ENCODE measurements at places on chromosomes 4 and X. TPM values are rescaled to one million over a fixed set of nuclear protein-coding genes. Genes with fewer than 3 reads are reported as not detected.

- DNase-seq = no peak
Observed at GRCh38 chr4:102302762-102303161, 42.5 kb downstream of the SLC39A8 start.

GRCh38 chrX:46572340-46572936 is 1.1 kb upstream of the CHST7 start:
- DNase-seq = no peak

DNA sequence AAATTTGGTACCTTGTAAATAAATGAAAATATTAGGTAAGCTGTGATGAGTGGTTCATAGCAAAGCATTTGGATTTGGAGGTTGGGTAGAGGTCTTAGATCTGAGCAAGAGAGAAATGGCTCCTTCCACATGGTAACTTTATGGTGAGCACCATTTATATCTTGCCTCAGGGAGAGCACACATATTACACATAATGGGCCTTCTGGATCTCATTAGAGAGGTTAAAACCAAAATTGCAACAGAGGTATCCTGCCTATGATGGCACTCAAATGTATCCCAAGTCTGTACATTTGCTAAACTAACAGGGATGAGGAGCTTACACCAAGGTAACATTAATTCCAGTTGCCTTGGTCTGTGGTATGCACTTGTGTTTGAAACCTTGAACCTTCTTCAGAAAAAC is 87.1 kb upstream of the PUDP start:
- DNase-seq = no peak

GRCh38 chr4:22787753-22788375 is 95.1 kb downstream of the GBA3 start:
- DNase-seq = no peak

- no peak for DNase-seq
Observed at GRCh38 chr4:39922399-39922798, 55.3 kb downstream of the PDS5A start.

GRCh38 chrX:38968344-38969216 is 167.3 kb downstream of the MID1IP1 start:
- DNase-seq = no peak

- DNase-seq = no peak
Observed at GRCh38 chrX:2781698-2782097, 29.9 kb downstream of the XG start.

GRCh38 chr4:81963015-81963762 is 410.6 kb downstream of the HNRNPD start:
- DNase-seq = no peak

- no peak for DNase-seq
Observed at GRCh38 chrX:107448998-107449835, at the start of gene FRMPD3. TSS of gene FRMPD3 (plus strand) at chrX:107449652. CDS start at chrX:107526589, 76,937 bp downstream.

DNA sequence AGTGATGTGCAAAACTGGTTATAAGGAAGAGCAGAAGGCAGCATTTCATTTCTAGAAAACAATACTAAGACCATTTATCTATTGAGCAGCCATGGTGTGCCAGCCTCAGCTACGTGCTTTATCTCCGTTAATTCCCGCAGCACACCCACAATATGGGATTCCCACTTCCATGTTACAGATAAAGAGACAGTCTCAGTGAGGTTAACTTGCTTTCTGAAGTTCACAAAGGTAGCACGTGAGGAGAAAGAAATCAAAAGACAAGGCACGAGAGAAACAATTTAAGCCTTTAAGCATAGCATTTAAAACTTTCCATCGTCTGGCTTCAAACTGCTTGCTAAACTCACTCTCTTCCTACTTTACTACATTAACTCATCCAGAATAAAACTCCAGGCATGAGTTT is 8.0 kb upstream of the RPL34 start:
- no peak for DNase-seq

The DOK7 gene
- total RNA-seq = 0.14 TPM

The RASSF6 gene
- total RNA-seq = 0.07 TPM

The ART3 gene
- not detected for total RNA-seq
